ENCODE measurements at places on chromosomes 4 and X. TPM values are rescaled to one million over a fixed set of nuclear protein-coding genes. Genes with fewer than 3 reads are reported as not detected.

Gene TRIM75
- total RNA-seq, result not detected

Gene IL1RAPL2
- total RNA-seq, result not detected

Gene CCNI
- 108 TPM for total RNA-seq

Gene NAT8L
- total RNA-seq, result 0.45 TPM

Gene CXorf65
- not detected for total RNA-seq

Gene TSPAN7
- total RNA-seq, result 8.8 TPM

Gene HPSE
- total RNA-seq, result 5.2 TPM

Gene TCEANC
- 3.5 TPM for total RNA-seq

All from H4 (cell line).